ENCODE measurements at places on chromosomes 12 and 14.

- no peak for DNase-seq
Observed at GRCh38 chr12:99393763-99394162, 253.8 kb upstream of the GARIN6 start.

GRCh38 chr12:27554421-27555186, 30.6 kb downstream of the PPFIBP1 start:
- DNase-seq: no peak

DNA sequence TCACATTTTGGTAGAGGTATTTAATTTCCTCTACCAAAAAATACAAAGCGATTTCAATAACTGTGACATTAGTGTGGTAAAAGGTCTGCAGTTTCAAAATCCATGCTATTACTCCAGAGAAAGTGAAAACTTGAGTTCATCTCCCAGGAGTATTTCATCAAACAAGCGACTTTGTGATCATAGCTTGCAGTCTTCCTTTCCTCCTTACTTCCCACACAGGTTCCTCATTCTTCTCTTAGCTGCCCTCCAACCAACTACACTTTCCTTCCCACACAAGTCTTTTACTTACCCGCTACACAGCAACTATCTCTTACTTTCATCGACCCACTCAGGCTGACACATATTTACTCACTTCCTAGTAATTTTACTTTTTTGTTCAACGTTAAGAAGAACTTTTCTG, 413.4 kb upstream of the USP15 start:
- DNase-seq: no peak

DNA sequence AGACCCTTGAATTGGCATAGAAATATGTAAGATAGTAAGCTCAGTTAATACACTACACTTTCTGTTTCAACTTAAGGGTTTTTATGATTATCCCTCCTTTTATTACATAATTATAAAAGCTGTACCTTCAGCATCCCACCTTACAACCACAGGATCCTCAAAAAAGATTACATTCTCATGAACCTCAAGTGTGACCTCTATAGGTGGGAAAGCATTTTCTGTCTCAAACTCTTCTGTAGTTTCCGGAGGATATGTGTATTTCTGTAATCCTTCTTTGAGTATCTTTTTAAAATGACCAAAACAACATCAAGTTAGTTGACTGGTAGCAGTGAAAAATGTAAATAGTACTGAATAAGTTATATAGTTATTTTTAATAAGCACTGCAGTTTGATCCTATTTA, 75.9 kb downstream of the DNAI7 start:
- DNase-seq: peak; percentile 18

GRCh38 chr12:31773867-31774266, 45.0 kb upstream of the AMN1 start:
- DNase-seq: peak; percentile 41

- no peak for DNase-seq
Observed at GRCh38 chr12:132610866-132611602, 652 bp upstream of the LRCOL1 start.

GRCh38 chr12:110844551-110845338, 2.0 kb upstream of the CCDC63 start:
- DNase-seq: no peak

DNA sequence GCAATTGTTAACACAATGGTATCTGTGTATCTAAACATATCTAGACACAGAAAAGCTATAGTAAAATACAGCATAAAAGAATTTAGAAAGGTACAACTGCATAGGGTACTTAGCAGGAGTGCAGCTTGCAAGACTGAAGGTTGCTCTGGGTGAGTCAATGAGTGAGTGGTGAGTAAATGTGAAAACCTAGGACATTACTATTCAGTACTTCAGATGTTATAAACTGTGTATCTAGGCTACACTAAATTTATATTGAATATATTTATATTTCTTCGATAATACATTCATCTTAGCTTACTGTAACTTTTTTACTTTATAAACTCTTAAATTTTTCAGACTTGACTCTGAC, 409.0 kb upstream of the DCN start:
- no peak for DNase-seq

DNA sequence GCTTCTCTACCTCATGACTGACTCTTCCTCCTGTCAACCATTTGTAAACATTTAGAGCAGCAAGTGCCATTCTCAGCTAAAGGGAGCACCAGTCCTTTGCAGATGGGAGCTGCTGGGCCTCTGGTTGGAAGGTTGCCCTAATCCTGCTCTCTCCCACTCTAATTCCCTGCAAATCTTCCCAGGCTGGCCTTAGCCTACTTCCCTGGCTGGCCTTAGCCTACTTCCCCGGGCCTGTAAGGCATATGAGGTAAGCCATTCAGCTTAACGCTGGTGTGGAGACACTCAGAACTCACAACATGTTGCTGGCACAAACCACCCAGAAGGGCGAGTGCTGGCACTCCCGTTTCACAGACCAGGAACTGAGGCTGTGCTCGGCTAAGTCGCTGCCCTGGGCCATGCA, 69.0 kb downstream of the CPSF2 start:
- no peak for DNase-seq

DNA sequence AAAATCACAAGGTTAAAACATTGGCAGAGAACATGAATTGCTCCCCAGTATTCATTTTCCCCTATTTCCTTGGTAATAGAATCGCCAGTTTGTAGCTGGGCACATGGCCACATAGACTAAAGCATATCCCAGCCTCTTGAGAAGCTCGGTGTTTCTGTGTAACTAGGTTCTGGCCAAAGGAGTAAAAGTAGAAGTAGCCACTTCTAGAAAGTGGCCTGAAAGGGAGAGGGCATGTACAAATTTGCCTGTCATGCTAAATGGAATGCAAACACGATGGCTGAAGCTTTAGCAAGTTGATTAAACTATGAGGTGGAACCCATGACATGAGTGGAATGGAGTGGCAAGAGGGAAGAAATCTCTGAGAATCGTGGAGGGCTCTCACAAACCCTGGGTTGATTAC, 173.7 kb upstream of the EGLN3 start:
- DNase-seq: no peak

DNA sequence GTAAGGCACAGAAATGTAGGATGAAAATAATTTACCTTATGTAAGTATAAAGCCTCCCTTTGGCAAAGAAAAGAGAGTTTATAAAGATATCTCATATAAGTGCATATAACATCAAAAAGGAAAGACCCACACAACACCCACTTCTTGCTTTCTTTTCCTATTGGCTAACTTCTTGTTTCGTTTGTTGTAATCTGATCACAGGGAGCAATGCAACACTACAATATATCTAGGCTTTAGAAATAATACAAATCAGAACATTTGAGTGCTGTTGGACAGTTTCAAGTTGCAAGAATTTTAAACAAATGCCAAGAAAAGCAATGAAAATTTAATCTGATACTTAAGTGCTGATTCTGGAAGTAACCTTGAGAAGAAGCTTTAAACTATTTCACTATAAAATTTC, 1.3 kb downstream of the FGD6 start:
- peak; percentile 17 for DNase-seq

DNA sequence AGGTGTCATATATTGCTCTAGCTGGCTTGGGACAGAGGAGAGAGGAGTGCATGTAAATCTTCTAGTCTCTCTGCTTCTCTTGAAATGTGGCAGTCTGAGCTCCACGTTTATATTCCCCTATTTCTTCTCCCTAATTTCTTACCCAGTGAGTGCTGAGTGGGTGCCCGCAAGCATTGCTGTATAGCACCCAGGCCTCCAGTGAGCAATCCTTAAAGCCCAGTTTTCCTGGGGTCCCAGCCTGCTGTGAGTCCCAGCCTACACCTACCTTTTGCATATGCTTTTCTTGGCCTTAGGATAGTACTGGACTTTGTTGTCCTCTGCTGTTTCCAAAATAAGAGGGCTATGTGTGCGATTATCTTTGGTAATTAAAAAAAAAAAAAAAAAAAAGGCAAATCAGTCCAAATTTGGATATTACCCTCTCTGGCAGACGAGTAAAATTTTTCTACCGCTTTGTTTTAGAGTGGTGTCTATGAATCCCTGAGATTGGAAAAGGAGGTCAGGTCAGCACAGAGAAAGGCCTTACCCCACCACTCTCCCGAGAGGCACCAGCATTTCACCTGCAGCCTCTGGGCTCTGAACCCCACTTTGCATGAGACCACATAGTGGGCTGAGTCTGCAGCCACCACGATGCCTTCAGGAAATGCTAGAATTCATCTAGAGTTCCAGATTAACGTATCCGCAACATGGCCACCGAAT, 1.1 kb downstream of the MGST1 start:
- DNase-seq: no peak

GRCh38 chr14:96625426-96625985, 123.3 kb downstream of the PAPOLA start:
- DNase-seq: no peak

DNA sequence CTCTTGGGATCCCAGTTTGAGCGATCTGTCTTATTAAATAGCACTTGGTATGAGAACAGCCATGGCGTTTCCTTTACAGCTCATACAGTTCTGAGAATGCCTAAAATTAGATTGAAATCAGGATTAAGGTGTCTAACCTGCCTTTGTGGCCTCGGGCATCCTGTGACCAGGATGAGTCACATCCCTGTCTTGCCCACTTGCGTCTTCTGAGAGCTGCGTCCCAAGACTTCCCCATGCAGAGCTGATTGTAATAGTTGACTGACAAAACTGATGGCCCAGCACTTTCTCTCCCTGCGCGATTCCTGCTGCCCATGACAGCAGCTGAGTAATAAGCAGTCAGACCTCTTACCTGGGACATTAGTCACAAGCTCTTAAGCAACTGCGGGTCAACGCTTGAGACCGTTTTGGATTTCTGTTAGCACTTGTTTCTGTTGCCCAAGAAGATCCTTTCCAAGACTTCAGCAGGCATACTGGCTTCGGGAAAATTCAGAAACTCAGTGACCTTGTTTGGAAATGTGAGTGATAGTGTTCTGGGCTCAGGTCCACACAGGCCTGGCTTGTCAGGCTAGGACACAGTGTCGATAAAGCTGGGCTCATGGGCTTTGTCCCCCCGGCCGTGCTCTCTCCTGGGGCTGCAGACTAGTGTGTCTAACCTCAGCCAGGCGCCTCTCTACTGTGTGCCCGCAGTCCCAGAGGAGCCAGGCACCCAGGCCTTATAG, 169.9 kb upstream of the HIF1A start:
- DNase-seq: peak; percentile 48

DNA sequence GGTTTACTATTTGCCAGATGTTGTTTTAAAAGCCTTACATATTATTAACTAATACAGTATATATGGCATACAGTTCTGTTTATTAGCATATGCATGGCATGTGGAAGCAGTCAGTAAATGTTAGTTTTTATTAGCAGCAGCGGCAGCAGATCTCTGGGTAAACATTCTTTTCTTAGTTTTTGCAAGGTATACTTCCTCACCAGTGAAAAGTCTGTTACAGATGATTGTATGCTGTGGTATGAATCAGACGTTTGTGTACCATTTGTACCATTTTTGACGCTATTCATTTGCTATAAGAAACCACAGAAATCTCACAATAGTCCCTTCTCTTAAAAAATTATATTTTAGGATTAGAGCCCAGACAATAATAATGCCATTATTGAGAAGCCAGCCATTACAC, 17.8 kb downstream of the STK38L start:
- DNase-seq: no peak

DNA sequence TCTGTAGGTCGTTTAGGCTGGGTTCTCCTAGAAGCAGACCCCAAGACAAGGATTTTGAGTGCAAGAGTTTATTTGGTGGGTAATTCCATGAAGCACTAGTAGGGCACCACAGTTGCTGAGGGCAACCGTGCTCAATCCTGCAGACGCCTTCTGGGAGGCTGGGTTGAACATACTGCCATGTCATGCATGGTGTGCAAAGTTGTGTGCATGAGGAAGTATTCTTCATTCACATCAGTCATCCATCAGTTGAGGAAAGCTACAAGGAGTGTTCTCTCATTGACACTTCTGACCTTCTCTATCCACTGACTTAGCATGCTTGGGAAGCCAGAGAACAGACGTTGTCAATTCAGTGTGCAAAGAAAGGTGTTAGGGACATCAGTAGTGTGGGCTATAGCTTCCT, 179.2 kb downstream of the PTPN11 start:
- no peak for DNase-seq

DNA sequence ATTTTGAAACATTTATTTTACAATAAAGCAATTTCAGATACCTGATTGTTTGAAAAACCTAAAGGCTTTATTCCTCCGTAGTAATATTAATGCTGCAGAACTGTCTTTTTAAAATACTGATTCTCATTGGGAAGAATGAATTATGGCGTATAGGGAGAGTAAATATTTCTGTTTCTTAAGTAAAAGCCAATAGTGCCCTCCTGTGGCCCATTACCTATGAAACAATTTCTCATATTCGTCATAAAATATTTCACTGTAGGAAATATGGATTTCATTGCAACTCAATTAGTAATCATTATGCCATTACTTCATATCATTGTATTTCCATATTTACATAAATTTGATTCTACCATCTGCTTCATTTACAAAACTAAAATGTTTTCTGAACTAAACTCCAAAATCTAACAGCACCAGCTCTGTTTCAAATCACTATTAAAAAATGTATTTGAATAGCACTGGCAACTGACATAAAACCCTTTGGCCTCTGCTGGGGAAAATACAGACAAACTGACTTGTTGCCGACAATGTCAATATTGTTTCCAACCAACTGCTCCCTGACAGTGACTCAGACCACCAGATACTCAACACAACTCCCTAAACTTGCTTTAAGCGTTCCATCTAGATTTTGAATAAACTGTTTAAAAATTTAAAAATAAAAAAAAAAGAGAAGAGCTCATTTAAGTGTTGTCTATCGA, 290.3 kb downstream of the NAV3 start:
- peak; percentile 3 for DNase-seq

GRCh38 chr12:20055856-20056255, 312.5 kb upstream of the PDE3A start:
- DNase-seq: no peak

DNA sequence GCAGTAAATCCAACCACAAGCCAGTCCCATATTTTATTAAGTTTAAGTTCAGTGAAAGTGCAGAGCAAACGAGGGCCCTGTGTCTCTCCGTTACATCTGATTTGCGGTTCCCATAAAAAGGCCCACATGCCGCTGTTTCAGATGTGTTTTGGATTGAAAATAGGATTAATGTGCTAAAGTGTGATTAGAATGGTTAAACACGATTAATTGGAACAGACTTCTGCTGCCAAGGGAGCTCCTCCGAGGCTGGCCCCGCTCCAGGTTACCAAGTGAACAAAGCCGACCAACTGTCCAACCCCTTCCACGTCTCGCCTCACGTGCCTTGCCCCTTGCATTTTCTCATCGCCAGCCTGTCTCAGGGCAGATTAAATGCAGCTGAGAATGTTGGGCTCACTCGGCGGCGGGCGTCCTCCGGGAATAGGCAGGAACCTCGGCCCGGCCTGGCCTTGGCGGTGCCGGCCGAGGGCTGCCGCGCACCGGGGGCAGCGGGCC, 166.5 kb upstream of the GSC start:
- DNase-seq: no peak

Data from KBM-7 (cell line).